Left kidney (tissue), 8 donors: ENCODE measurements at places on chromosomes 16 and 17. TPM values are rescaled to one million over a fixed set of nuclear protein-coding genes. Genes with fewer than 3 reads are reported as not detected.

Gene CFAP119
- 8.8 TPM for polyA plus RNA-seq

Gene PRAC1
- polyA plus RNA-seq = not detected

Gene GJD3
- not detected for polyA plus RNA-seq

Gene KCNJ12
- 4.5 TPM for polyA plus RNA-seq

Gene HSD17B1
- 4.7 TPM for polyA plus RNA-seq

Gene WSCD1
- polyA plus RNA-seq = 13.2 TPM

Gene CDRT15
- polyA plus RNA-seq = 1.2 TPM

Gene SOX9
- 17.8 TPM for polyA plus RNA-seq

Gene KRTAP1-5
- polyA plus RNA-seq = not detected

Gene MEOX1
- 15.5 TPM for polyA plus RNA-seq
